Kidney capillary endothelial cell (primary cell): ENCODE measurements at places on chromosomes 1 and 21.

- no peak for DNase-seq
These were observed 388.7 kb downstream of the ST6GALNAC3 start for GRCh38 chr1:76463278-76463677.

DNA sequence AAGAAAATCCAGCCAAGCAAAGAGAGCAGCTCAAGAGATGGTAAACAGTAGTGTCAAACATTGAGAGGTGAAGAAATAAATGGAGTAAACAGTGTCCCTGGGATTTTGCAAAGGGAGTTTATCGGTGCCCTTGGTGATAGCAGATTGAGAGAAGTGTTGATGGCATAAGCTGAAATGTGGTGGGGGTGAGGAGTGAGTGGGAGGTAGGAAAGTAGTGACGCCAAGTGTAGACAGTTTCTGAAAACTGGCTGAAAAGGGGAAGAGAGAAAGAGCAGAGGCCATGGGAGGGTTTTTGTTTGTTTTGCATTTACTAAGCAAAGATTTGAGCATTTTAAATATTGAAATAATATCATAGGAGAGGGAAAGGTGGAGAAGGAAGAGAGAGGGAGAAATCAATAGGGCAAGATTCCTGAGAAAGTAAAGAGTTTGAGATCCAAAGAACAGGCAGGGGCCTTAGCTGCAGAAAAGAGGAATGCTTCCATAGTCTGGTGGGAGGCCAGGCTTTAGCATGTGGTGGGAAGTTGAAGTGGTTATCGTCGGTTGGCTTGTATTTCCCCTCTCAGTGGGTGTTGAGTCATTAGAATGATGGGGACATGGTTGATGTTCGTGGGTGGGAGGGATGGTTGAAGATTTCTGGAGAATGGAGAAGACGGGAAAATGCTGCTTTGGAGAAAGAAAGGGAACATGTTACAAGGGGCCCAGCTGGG is 26.8 kb upstream of the RASAL2 start:
- DNase-seq = no peak

GRCh38 chr21:45887788-45888187 is 93.8 kb upstream of the COL6A1 start:
- no peak for DNase-seq

DNA sequence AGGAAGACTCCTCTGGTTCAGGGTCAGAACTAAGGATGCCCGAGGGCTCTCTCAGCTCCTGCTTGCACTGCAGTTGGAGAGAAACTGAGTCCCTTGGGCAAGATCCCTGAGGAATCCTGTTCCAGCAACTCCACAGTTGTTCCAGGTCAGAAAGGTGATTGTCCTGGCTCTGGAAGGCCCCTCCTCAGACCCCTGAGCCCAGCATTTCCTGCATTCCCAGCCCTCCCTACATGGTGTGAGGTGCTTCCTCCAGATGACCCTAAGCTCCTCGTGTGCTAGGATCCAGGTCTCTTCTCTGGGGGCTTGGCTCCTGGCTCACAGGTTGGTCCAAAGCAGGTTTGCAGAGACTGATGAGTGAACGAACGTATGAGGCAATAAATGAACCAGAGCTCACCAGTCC is 11.5 kb downstream of the LDLRAD1 start:
- no peak for DNase-seq

- no peak for DNase-seq
These were observed 5.0 kb downstream of the CEP170 start for GRCh38 chr1:243250102-243250501.

DNA sequence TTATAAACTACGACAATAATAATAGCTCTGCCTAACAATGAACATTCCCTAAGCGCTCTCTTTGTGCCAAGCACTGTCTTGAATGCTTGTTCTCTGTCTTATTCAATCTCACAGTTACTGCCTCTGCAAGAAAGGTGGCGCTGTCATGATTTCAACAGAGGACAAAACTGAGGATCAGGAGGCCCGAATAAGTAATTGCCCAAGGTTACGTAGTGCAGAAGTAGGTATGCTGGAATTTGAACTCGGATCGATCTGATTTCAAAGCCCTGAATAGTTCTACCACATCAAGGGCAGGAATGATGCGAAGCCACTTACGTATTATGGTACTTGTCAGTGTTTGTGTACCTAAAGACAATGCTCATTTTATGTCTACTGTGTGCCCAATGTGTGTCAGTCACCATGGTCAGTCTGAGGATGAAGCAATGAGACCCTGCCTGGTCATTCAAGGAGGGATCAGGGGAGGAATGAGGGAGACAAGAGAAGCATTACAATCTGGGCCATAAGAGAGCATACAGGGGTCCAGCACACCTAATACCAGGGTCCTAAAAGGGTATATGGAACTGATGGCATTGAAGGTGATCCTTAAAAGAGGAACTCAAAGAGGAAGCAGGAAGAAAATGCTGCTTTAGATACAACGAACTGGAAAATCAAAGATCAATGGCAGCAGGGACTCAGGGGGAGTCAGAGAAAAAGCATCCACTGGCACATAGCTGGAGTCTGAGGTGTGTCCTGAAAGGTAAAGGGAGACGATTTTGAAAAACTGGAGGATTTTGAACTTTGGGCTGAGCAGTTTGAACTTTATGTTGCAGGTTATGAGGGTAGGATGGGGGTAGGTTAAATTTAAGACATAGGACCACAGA is 389.2 kb downstream of the PLPP3 start:
- DNase-seq = no peak

- no peak for DNase-seq
These were observed 176.6 kb downstream of the GIPC2 start for GRCh38 chr1:78222225-78222959.

- no peak for DNase-seq
These were observed 232.1 kb upstream of the KAZN start for GRCh38 chr1:14366091-14367018.

DNA sequence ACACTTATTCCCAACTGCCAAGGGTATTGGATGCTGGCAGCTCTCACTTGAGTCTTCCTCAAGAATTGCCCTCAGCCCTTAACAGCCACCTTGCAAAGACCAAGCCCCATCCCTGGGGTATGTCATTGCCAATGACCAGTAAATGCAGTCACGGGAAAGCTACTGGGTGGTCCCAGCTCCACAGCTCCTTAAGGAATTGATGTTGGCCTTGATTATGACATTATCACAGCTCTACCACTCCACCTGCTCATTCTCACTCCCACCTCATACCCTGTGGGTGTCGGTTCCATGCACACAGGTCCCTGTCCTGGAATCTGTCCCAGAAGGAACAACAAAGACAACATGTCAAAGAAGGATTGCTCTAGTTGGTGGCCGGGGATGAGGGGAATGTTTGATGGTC is 60.5 kb upstream of the GJB5 start:
- no peak for DNase-seq

DNA sequence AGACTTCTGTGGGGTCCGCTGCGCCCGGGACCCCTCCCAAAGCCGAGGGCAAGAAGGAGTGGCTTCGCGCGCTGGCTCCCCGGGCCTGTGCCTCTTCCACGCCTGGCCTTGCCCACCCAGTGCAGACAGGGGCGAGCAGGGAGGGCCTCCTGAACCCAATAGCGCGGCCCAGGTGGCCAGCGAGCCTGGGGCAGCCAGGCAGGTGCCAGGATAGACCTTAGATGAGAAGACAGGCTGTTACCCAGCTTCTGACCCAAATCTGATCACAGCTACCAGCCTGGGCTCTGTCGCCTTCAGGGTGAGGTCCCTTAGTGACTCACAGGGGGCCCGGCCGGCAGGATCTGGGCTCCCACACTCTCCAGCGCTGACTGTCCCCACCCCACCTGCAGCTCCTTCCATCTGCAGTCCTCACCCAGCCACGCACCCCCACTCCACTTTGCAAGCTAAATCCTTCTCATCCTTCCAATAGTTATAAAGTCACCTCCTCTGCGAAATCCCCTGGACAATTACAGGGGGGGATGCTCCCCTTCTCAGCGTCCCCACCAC is 9.6 kb downstream of the CLEC20A start:
- no peak for DNase-seq

GRCh38 chr1:98910827-98911226 is 93.8 kb downstream of the PLPPR5 start:
- no peak for DNase-seq

- peak; percentile 42 for DNase-seq
These were observed 17.8 kb upstream of the EPHA2 start for GRCh38 chr1:16173447-16174260.

DNA sequence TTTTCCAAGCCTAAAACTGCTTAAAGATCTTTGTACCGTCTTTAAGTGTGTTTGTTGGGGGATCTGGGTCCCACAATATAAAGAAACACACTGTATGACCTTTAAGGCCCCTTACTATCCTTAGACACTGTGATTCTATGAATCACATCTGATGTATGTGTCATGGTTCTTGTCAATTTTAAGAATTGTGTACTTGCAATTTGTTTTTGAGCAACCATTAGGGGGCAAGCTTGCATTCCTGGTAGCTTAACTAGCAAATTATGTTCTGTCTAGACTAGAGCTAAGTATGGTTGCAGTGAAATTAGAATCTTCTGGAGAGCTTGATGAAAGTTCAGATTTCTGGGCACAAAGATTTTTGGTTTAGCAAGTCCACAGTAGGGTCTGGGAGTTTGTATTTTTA is 219.5 kb downstream of the TPR start:
- peak; percentile 65 for DNase-seq

DNA sequence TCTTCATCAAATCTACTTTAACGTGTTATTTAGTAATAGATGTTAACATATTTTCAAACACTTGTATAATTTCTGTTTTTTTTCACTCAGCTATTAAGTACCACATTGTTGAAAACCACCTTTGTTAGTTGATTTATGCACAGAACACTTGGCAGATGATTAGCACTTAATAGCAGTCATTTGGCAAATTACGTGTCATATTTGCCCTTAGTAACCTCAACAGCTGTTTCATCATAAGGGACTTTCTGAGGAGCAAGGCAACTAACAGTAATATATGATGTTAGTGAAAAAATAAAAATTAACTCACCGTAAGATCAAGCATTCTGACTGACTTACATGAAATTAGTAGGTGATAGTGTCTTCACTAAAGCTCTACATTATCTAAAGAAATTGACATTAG is 186.4 kb downstream of the HMCN1 start:
- DNase-seq = no peak

DNA sequence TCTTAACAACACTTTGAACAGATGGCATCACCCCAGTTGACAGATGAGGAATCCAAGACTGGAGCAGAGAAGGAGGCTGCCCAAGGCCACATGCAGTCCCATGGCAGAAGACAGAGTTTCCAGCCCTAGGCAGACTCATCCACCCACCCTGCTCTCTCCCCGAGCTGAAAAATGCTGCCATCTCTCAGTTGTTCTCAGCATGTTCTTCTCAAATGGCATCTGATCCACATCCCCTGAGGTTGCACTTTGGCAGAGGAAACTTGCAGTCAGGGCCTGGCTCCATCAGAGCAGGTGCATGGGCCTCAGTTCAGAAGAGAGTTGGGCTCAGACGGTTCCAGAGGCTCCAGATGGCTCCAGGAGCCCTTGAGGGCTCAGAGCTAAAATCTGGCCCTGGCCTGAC is 709.4 kb downstream of the MATN1 start:
- DNase-seq = no peak

DNA sequence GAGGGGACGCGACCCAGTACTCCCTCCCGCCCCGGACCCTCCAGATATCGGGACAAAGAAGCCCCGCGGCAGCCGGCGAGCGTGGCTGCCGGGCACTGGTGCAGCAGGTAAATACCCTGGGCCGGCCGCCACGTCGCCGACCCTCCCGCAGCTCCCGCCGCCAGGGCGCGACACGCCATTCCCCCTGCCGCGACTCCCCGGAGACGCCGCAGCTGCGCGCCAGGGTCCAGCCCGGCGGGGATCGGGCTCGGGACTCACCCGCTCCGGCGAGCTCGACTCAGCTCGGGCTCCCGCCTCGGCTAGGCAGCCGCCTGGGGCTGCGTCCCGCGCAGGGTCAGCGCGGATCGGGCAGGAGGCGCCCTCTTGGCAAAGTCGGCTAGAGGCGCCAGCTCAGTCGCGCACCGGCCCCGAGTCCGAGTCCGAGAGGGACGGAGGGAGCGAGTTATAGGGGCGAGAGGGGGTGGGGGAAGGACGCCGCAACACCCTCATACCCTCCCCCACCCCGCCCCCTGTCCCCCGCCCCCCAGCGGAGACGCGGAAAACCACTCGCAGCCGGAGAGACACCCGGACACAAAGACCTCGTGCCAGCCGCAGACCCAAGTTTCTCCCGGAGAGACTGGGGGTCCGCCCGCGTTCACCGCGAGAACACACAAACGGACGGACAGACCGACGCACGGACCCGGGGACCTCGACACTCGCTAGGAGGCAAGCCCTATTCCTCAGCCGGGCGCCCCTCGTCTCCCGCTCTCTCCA is 985 bp downstream of the SYT6 start:
- DNase-seq = no peak

GRCh38 chr1:5343256-5344020 is 648.8 kb downstream of the NPHP4 start:
- DNase-seq = no peak

- no peak for DNase-seq
These were observed 30.7 kb downstream of the RNF11 start for GRCh38 chr1:51266791-51267190.

GRCh38 chr1:6727535-6727934 is 25.9 kb upstream of the DNAJC11 start:
- peak; percentile 27 for DNase-seq

DNA sequence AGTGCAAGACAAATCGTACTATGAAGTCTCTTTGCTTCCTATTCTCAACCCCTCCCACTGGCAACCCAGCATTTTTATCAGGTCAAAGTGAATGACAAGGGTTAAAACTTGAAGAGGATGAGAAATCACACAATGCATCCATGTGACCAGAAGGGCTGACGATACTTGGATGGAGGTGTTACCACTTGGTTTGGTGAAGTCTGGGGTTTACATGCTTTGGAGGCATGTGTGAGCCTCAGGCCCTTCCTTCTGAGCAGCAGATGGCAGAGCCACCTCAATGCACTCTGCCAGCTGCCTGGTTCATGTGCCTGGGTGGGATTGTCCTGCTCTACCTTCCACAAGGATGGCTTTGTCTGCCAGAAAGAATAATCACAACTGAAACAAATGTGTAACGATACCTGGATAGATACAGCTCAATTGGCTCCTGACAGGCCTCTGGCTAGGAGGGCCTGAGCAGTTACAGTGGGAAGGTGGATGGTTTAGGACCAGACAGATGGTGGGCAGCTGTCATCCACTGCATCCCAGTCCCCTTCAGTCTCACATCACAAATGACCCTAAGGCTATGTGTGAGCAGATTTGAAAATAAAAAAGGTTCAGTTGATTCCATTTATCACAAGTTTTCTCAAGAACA is 51.5 kb upstream of the CNIH3 start:
- DNase-seq = no peak

GRCh38 chr1:190273161-190273560 is 204.5 kb downstream of the BRINP3 start:
- no peak for DNase-seq

- no peak for DNase-seq
These were observed 29.3 kb downstream of the PIK3CD start for GRCh38 chr1:9680828-9681227.

DNA sequence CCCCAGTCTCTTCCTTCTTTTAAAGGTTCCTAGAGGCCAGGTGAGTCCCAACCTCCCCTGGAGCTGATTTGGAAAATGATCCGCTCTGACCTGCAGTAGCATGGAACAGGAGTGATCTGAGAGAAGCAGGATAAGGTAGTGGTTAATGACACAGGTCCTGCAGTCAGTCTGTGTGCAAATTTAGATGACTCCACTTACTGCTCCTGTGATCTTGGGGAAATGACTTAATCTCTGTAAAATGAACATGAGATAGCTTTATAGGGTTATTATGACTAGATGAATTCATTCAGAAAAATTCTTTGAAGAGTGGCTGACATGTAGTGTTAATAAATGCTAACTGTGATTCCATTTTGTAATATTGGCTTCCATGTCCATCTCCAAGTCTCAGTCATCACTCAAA is 374.9 kb upstream of the CAMK1G start:
- DNase-seq = peak; percentile 4
